Vein endothelial cell (primary cell): ENCODE measurements at places on chromosomes 5 and 9. TPM values are rescaled to one million over a fixed set of nuclear protein-coding genes. Genes with fewer than 3 reads are reported as not detected.

Gene CKMT2
- not detected in 2 replicates for total RNA-seq

Gene GOLGA1
- total RNA-seq = 12.1 and 13.8 TPM in 2 replicates

Gene BASP1
- 19.2 and 31.7 TPM in 2 replicates for total RNA-seq

Gene SLC6A3
- total RNA-seq = not detected in 2 replicates

Gene MRRF
- 40.8 and 56.3 TPM in 2 replicates for total RNA-seq

Gene AK8
- 0.10 TPM in 1 of 2 replicates, not detected in the other for total RNA-seq

Gene IL33
- total RNA-seq = 4.8 and 12.7 TPM in 2 replicates

Gene PCDHGA4
- 6.3 and 9.1 TPM in 2 replicates for total RNA-seq

Gene ZDHHC11
- 0.33 and 0.67 TPM in 2 replicates for total RNA-seq

Gene SPINK6
- not detected in 2 replicates for total RNA-seq

Gene GPX8
- total RNA-seq = 80.4 and 84.5 TPM in 2 replicates
